ENCODE measurements at places on chromosomes 12 and 14. TPM values are rescaled to one million over a fixed set of nuclear protein-coding genes. Genes with fewer than 3 reads are reported as not detected.

Gene MIP
- not detected for total RNA-seq

DNA sequence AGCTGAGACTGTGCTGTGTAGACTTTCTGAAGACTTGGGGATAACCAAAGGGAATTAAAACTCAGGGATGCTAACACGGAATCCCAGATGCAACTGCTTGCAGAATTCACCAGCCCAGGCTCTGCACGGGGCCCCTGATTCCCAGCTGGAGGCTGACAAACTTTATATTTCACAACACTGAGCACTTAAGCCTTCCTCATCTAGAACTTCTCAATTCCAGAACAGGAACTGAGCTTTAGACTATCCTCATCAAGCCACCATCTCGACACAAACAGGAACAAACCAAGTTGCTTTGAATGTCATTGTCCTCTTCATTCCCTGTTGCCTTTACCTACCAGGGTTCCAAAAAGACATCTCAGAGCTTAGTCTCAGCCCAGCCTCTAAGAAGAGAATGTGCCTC lies 22.2 kb downstream of the CCDC63 start:
- H3K27me3 ChIP-seq: peaks cover 7% of the 10 kb centered on the region
- H3K4me1 ChIP-seq: no peaks in the 10 kb centered on the region
- no peak overlapping the region for H3K4me3 ChIP-seq

Gene SERPINA1
- total RNA-seq: 313 TPM

Gene ZDHHC22
- total RNA-seq: 0.24 TPM

- H3K27ac ChIP-seq: no peak overlapping the region
- H3K27me3 ChIP-seq: no peaks in the 10 kb centered on the region
- no peaks in the 10 kb centered on the region for H3K4me1 ChIP-seq
- no peak overlapping the region for H3K4me3 ChIP-seq
- DNase-seq: no peak
- H3K36me3 ChIP-seq: peaks cover 22% of the 10 kb centered on the region
These were observed 88.9 kb downstream of the TXNDC16 start for GRCh38 chr14:52463375-52463774.

GRCh38 chr14:55198749-55199148 lies 7.4 kb upstream of the DLGAP5 start:
- H3K4me3 ChIP-seq: no peak overlapping the region
- no peak overlapping the region for H3K27ac ChIP-seq
- H3K36me3 ChIP-seq: no peaks in the 10 kb centered on the region
- DNase-seq: no peak

GRCh38 chr12:75194250-75194649 lies 15.4 kb downstream of the KCNC2 start:
- no peak for DNase-seq
- H3K27me3 ChIP-seq: peaks cover 13% of the 10 kb centered on the region
- H3K27ac ChIP-seq: no peak overlapping the region
- no peak overlapping the region for H3K4me3 ChIP-seq
- no peaks in the 10 kb centered on the region for H3K36me3 ChIP-seq
- no peaks in the 10 kb centered on the region for H3K4me1 ChIP-seq

All from type B pancreatic cell (in vitro differentiated cells).